Gastrocnemius medialis (tissue), 4 donors: ENCODE measurements at places on chromosomes 7 and 10. TPM values are rescaled to one million over a fixed set of nuclear protein-coding genes. Genes with fewer than 3 reads are reported as not detected.

The LIPK gene
- not detected for total RNA-seq

The SLC29A3 gene
- 0.36 TPM for total RNA-seq

The CHRM2 gene
- total RNA-seq = not detected

The CLDN15 gene
- total RNA-seq = 0.87 TPM

The SHTN1 gene
- 0.90 TPM for total RNA-seq

The ADAM22 gene
- 0.16 TPM for total RNA-seq

The TUBB8 gene
- total RNA-seq = not detected

The PALD1 gene
- total RNA-seq = 2.5 TPM

The HECW1 gene
- total RNA-seq = 2.2 TPM

The IFIT1B gene
- not detected for total RNA-seq

The UCMA gene
- not detected for total RNA-seq

The MUC3A gene
- total RNA-seq = 0.32 TPM

The GPR15LG gene
- total RNA-seq = not detected

The POLR3A gene
- 15.1 TPM for total RNA-seq

The SFTPD gene
- total RNA-seq = not detected

The IFIT2 gene
- total RNA-seq = 0.88 TPM

DNA sequence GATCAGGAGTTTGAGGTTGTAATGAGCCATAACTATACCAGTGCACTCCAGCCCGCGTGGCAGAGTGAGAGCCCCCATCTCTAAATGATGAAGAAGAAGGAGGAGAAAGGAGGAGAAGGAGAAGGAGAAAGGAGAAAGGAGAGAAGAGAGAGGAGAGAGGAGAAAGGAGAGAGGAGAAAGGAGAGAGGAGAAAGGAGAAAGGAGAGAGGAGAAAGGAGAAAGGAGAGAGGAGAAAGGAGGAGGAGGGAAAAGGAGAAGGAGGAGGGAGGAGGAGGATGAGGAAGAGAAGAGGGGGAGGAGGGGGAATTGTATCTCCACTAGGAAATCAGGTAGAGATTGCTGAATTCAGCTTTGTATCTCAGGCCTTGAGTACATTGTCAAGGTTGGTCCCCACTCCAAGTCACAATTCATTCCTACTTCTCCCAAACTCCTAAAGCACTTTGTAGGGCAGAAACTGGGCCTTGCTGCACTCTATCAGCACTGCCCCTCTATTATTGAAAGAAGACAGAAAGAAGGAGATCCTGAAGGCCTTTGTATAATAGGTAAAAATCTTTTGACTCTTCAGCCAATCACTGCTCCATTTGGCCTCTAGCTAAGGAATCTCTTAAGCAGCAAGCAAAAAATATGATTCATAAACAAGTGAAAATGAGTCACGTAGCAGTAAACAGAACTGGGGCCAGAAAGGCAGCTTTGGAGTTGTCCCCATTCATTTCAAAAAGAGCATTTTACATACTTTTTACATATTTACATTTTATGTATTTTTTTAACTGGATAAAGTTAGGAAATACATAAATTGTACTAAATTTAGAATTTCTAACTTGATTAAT lies 178.0 kb downstream of the IMMP2L start:
- H3K27ac ChIP-seq = no peak overlapping the region
- DNase-seq = no peak
- no peaks in the 10 kb centered on the region for H3K27me3 ChIP-seq
- H3K4me1 ChIP-seq = no peaks in the 10 kb centered on the region
- H3K36me3 ChIP-seq = no peaks in the 10 kb centered on the region

DNA sequence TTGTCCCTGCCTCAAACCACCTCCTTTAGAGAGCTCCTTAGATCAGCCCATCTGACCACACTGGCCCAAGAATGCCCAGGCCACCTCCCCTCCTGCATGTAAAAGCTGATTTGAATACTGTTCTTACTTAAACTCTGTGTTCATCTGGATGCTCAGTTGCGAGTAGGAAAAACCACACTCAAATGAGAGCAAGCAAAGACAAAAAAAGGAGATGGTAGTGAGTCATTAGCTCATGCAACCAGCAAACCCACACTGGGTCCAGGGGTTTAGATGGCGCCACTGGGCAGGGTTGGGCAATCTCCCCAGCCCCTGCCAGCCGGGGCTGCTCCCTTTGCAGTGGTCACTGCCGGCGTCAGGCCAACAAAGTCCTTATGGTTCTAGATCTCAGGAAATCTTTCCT lies 32.7 kb downstream of the TSPAN15 start:
- H3K27me3 ChIP-seq = no peaks in the 10 kb centered on the region
- no peaks in the 10 kb centered on the region for H3K36me3 ChIP-seq
- H3K4me1 ChIP-seq = peaks cover 68% of the 10 kb centered on the region
- no peak overlapping the region for H3K4me3 ChIP-seq
- peak overlapping the region; percentile 83 for H3K27ac ChIP-seq

- peaks cover 86% of the 10 kb centered on the region for H3K4me1 ChIP-seq
- no peaks in the 10 kb centered on the region for H3K36me3 ChIP-seq
- H3K27me3 ChIP-seq = no peaks in the 10 kb centered on the region
- H3K4me3 ChIP-seq = no peak overlapping the region
- peak overlapping the region; percentile 85 for H3K27ac ChIP-seq
Observed at GRCh38 chr10:29535012-29535777, 99.6 kb downstream of the SVIL start.

DNA sequence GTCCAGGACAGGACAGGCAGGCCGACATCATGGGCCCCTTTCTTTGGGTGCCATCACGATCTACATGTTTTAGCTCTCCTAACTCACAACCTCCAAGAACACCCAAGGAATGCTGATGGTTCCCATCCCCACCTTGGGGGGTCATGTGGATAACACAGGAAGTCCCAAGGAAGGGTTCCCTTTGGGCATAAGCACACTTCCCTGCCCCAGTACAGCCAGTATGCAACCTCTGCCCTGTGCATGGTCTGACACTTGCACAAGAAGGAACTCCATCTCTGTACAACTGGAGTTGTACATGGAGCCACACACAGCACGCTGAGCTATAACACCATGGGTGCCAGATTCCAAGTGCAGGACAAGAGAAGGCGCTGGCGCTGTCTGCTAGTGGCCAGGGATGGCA lies 11.0 kb downstream of the MAT1A start:
- no peaks in the 10 kb centered on the region for H3K27me3 ChIP-seq
- no peak overlapping the region for H3K27ac ChIP-seq
- no peaks in the 10 kb centered on the region for H3K4me1 ChIP-seq
- H3K4me3 ChIP-seq = no peak overlapping the region
- no peaks in the 10 kb centered on the region for H3K36me3 ChIP-seq

GRCh38 chr10:95837783-95838182 lies 70.0 kb upstream of the CC2D2B start:
- H3K36me3 ChIP-seq = no peaks in the 10 kb centered on the region
- H3K27ac ChIP-seq = no peak overlapping the region
- no peaks in the 10 kb centered on the region for H3K4me1 ChIP-seq

DNA sequence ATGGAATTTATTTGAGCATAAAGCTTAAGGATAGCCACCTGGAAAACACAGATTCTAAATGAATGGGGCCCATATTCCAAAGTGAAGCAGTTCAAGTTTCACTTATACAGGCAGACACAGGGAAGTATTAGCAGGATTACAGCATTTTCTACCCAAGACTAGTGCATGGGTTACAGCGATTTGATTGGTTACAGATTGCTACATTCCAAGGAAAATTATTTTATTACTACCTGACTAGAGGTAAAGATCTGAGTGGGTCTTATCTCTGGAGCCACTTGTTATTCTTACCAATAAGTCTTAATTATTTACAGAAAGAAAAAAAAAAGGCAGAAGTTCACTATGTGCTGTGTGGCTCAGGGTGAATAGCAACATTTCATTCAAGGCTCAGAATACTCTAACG lies 87.4 kb upstream of the ITGB1 start:
- no peak overlapping the region for H3K4me3 ChIP-seq
- no peaks in the 10 kb centered on the region for H3K36me3 ChIP-seq
- no peak for DNase-seq
- H3K27ac ChIP-seq = no peak overlapping the region
- H3K27me3 ChIP-seq = no peaks in the 10 kb centered on the region
- H3K4me1 ChIP-seq = no peaks in the 10 kb centered on the region

DNA sequence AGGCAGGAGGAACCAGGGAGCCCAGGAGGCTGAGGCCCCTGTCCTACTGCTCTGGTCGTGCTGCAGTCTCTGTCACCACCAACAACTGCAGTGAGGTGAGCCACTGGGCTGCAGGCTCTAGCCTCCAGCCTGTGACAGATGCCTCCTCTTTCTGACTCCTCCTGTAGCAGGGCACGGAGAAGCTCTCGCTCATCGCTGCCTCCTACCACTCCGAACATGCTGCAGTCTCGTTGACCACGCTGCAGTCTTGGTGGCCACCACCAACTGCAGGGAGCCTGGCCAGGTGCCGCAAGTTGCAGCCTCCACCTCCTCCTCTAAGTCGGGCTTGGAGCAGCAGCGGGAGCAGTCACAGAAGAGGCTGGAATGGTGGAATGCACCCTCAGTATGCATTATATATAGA lies 22.1 kb upstream of the VOPP1 start:
- H3K27ac ChIP-seq = no peak overlapping the region
- no peak for DNase-seq
- H3K27me3 ChIP-seq = no peaks in the 10 kb centered on the region
- no peaks in the 10 kb centered on the region for H3K36me3 ChIP-seq

DNA sequence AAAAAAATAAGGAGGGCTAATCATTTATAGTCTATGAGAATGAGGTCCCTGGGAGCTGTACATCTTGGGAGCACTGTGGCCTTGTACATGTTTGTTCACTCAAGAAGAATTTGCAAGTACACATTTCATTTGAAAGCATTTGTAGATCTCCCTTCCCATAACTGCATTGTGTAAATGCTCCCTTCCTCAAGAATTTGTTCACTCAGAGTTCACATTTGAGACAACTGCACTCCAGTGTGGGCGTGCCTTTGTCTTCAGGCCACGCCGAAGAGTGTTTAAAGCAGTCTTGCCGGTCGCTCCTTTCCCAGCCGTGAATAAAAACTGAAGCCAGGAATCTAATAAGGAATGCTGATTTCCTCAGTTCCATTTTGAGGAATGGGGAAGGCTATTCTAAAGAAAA lies 291.1 kb upstream of the LYZL1 start:
- H3K4me1 ChIP-seq = no peaks in the 10 kb centered on the region
- H3K36me3 ChIP-seq = no peaks in the 10 kb centered on the region
- H3K27me3 ChIP-seq = no peaks in the 10 kb centered on the region
- no peak overlapping the region for H3K27ac ChIP-seq
- no peak for DNase-seq

DNA sequence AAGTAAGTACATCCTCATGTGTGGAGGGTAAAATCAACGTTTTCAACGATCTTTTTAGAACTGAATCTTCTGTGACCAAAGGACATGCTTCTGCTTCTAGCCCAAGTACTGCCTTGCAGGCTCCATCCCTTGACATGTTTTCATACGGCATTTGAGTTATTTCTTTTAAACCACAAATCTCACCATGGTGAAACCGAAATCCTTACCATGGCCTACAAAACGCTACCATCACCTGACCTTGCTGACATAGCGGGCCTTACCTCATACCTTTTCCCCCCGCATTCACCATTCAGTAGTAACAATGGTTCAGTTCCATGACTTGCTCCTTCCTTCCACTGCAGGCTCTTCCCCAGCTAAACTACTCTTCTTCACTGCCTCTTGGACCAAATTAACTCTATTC lies 3.5 kb downstream of the RNF216 start:
- H3K4me3 ChIP-seq = no peak overlapping the region
- no peak overlapping the region for H3K27ac ChIP-seq
- no peak for DNase-seq

DNA sequence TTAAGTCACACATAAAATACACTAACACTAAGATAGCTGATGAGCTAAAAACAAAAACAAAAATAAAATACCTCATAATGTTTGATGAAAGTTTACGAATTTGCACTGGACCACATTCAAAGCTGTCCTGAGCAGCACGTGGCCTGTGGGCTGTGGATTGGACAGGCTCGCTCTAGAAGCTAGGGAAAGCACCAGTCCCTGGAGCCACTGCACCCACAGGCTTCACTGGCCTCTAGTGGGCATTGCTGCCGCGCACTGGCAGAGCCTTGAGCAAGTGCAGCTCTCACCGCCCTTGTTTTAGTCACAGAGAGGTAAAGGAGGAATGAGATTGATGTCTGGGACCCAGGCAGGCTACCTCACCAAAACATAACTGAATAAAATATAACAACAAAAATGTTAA lies 67.6 kb downstream of the PAX2 start:
- H3K4me3 ChIP-seq = no peak overlapping the region
- no peaks in the 10 kb centered on the region for H3K4me1 ChIP-seq

DNA sequence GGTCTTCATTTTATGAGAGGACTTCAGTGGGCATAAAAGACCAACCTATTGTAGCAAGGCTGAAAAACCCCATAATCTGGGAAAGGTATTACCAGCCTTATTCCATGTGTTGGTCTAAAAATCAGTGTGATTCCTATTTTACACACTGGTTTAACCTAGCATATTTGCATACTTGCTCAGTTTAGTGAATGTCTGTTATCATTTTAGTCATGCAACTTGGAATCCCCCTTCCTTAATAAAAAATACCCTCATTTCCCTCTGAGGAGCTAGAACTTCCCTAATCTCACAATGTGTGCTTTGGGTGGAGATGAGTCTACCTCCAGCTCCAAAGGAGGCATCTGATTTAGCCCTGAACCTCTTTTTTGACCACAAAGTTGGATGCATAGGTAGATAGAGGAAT lies 312.8 kb upstream of the SORCS1 start:
- no peaks in the 10 kb centered on the region for H3K4me1 ChIP-seq
- no peaks in the 10 kb centered on the region for H3K27me3 ChIP-seq
- no peaks in the 10 kb centered on the region for H3K36me3 ChIP-seq
- no peak overlapping the region for H3K4me3 ChIP-seq
- DNase-seq = no peak

GRCh38 chr7:79923953-79924352 lies 210.7 kb upstream of the GNAI1 start:
- no peaks in the 10 kb centered on the region for H3K36me3 ChIP-seq
- H3K4me1 ChIP-seq = no peaks in the 10 kb centered on the region

GRCh38 chr7:132162556-132163144 lies 413.6 kb downstream of the PLXNA4 start:
- DNase-seq = no peak
- H3K27me3 ChIP-seq = no peaks in the 10 kb centered on the region

- no peak overlapping the region for H3K4me3 ChIP-seq
- no peaks in the 10 kb centered on the region for H3K4me1 ChIP-seq
- H3K27ac ChIP-seq = no peak overlapping the region
- DNase-seq = no peak
- H3K27me3 ChIP-seq = no peaks in the 10 kb centered on the region
- no peaks in the 10 kb centered on the region for H3K36me3 ChIP-seq
Observed at GRCh38 chr7:111588065-111588433, 25.8 kb upstream of the IMMP2L start.

DNA sequence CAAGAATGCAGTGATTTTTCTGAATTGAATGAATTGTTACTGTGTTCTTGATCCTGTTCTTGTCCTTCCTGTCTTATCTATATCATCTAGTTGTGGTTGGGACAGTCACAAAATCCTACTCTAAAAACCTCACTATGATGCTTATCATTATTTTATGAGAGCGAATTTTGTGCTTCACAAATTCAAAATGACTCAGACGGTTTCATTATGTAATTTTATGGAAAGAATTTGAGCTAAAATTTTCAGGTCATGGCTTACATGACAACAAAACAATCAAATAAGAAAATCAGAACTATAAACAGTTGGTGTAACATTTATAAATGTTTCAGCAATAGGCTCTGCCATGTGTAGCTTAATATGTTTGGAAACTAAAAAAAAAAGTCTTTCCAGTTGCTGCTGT lies 6.9 kb downstream of the PRKAR2B start:
- peaks cover 3% of the 10 kb centered on the region for H3K27me3 ChIP-seq
- no peak overlapping the region for H3K4me3 ChIP-seq
